ENCODE measurements at places on chromosomes 7 and 10.

DNA sequence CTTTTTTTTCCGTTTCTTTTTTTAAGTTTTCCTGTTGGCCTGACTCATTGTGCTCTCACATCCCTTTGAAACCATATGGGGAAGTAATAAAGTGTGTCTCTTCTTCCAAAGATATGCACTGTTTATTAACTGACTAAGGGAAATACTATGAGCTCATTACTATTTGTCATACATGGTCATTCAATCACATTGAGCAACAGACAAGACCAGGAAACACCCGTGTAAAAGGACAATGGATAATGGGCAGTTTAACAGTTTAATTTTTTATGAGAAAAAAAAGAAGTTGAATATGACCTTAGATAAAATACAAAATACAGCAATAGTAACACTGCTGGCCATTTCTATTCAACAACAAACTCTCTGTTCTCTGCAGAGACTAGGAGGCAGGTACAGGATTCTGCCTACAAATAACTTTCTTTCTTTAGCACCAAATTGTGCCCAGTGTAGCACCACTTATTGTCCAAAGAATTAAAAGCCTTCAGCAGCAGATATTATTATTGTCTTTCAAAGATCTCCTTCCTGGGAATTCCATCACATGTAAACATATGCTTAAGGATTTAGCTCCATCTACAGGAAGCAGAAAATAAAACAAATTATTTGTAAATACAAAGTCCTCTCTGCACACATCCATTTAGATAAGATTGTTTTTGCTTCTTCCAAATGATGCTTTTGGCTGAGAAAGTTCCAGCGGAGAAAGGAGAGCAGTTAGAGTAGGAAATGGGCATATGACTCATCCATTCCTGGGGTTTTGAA lies 55.0 kb upstream of the AKR1E2 start:
- no peak for DNase-seq

DNA sequence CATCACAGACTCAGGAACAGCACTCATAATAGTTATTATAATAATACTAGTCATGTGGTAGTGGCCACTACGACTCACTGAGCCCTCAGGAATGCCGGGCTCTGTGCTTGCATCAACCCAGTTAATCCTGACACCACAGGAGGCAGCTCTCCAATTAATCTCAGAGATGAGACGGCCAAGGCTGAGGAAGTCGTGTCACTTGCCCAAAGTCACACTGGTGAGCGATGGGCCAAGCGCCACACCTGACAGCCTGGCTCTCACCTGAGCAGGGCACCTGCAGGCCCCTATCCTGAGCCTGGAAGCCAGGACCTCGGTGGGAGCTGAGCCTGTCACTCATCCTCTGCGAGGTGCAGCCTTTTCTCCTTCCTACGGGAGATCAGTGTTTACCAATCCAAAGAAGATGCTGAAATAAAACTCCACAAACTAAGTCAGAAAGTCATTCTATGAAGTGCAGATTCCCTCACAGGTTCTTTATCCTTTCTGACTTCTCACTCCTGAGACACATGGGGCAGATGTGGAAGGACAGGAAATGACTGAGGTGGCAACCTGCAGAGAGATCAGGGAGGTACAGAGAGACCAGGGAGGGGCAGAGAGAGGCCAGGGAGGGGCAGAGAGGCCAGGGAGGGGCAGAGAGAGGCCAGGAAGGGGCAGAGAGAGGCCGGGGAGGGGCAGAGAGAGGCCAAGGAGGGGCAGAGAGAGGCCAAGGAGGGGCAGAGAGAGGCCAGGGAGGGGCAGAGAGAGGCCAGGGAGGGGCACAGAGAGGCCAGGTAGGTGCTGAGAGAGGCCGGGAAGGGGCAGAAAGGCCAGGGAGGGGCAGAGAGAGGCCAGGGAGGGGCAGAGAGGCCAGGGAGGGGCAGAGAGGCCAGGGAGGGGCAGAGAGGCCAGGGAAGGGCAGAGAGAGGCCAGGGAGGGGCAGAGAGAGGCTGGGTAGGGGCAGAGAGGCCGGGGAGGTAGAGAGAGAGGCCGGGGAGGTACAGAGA lies 38.5 kb downstream of the VIPR2 start:
- no peak for DNase-seq

DNA sequence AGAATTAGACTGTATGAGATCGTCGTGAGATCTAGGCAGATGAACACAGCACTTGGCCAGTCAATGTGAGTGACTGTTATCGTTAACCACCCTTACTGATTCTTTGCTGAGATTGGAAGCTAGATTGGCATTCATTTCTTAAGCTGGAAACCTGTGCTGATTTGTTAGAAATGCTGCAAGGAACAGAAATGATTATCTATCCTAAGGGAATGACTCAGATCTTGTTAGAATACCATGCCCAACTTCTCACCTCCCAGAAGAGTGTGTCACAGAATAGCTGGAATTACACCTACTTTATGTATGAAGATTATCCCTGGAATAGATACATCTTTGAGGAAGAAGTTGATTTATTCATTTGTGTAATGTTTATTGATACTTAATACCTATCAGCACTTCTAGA lies 275.2 kb downstream of the AUTS2 start:
- DNase-seq, result no peak

- no peak for DNase-seq
These were observed 33.9 kb downstream of the TMEM229A start for GRCh38 chr7:123998921-123999320.

DNA sequence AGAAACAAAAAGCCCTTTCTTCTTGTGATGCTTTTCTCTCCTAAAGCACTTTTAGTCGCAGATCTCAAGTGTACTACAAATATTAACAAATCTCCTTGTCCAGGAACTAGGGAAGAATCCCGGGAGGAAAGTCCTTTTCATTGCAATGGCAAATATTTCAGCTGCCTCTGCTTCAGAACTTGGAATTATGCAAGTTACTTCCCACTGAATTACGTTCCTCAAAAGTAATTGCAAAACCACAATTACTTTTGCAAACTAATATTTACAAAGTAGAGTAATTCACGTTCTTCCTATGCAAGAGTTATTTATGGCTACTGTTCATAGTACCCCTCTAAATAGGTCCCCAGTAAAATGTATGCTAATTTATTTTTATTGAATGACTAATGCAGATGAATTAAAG lies 14.5 kb downstream of the PRKCQ start:
- DNase-seq, result no peak

DNA sequence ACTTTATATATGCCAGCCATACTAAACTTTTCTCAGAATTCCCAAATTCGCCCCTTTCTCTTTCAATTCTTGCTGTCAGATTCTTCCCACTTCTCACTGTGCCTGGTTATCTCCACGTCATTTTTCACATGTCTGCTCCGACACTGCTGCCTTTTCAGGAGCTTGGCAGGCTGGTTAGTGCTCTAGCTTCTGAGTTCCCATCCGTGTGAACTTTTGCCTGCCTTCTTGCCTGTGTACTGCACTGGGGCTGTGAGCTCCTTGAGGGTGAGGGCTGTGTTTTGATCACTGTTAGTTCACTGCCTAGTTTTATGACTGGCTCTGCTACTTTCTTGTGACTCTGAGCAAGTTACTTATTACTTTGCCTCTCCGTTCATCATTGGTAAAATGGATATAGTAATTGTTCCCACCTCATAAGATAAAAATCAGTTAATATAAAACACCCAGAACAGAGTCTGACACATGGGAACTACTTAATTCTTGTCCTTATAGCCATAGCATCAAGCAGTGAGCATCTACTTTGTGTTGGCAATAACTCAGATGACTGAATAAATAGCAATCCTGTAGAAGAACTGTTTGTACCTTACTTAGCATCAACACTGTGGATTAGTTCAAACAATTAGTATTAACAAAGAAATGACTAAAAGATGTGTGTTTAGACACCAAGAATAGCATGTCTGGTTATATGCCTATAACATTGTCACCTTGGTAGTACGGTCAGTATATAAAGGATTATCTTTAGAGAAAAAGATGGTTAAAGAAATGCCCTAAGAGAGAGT lies 5.5 kb downstream of the GSTO1 start:
- no peak for DNase-seq

- DNase-seq, result no peak
These were observed 237.2 kb upstream of the MTPN start for GRCh38 chr7:136214356-136214755.

DNA sequence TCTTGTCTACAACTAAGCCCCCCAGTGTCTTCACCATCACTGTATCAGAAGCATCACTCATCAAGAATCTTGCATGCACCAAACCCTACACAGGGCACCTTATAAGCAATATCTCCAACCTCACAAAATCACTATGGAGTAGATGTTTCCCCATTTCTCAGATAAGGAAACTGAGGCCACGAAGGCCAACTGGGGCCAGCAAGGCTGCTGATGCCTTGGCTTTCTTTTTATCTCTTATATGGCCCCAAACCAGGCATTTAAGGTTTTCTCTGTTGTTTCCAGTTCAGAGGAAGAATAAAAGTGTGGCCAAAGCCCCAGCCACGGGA lies 47.3 kb upstream of the NPFFR1 start:
- no peak for DNase-seq

- no peak for DNase-seq
These were observed 3.5 kb upstream of the MYOZ1 start for GRCh38 chr10:73644767-73645166.

DNA sequence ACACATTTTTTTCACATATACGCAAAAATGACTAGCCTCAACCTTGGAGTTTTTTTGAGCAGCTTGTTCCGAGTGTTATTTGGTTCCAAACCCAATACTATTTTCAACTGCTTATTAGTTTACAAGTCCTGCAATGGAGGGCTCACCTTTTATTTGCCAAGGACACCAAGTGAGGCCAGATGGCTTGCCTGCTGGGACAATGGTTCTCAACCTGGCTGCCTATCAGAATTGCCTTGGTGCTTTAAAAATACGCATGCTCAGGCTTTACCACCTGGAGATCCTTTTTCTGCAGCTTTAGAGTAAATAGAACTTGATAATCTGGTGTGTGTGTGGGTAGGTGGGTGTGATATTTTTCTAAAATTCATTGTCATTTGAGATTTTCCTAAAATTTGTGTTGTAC lies 276.8 kb downstream of the MTERF1 start:
- DNase-seq, result no peak

GRCh38 chr10:102565793-102566192 lies 62.0 kb downstream of the SUFU start:
- DNase-seq, result no peak

DNA sequence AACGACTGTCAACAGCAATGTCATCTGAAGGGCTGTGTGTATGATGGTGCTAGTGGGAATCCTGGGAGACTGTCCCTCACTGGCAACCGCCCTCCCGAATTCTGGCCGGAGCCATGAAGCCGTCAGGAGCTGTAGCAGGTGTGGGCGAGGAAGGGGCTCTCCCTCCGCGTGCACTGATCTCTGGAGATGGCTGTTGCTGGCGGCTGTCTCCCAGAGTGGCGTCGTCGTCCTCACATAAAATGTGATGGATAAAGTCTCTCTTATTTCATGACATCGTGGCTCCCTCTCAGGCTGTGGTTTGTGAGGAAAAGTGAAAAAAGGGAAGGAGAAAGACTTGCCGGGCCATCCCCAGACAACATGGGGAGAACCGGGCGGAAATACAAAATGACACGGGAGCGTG lies 216.5 kb downstream of the DNAJB6 start:
- no peak for DNase-seq

DNA sequence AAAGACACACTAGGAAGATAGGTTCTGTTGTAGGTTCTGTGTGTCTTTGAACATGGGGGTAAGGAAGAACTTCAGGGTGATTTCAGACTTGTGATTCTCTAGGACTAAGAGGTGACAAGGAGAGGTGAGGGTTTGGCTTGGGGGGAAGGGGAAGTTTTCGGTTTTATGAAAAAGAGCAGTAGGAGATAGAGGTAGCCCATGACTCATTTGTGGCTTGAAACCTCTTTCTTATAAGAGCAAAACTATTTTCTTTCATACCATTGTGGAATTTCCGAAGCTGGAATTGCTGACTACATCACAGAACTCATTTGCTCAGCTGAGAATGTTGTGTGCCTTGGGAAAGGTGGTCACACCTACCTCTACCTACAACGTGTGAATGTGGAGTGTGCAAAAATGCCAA lies 39.6 kb upstream of the IKZF1 start:
- no peak for DNase-seq

GRCh38 chr7:140060243-140060630 lies 2.5 kb downstream of the PARP12 start:
- no peak for DNase-seq

DNA sequence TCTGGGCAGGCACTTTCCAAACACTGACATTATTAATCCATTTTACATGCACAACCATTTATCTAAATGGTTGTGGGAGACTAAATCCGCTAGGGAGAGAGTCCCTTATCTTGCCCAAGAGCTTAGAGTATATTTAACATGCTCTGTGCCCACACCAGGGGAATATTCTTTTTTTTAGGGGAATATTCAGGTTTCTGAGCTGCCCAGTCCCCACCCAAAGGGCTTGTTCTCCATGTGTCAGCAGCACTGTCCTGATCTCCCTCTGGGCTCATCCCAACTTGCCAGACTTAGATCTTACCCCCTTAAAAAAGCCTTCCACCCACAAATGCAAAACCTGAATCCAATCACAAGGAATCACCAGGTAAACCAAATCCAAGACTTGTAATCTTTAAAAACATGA lies 132.1 kb downstream of the ATXN7L1 start:
- no peak for DNase-seq

DNA sequence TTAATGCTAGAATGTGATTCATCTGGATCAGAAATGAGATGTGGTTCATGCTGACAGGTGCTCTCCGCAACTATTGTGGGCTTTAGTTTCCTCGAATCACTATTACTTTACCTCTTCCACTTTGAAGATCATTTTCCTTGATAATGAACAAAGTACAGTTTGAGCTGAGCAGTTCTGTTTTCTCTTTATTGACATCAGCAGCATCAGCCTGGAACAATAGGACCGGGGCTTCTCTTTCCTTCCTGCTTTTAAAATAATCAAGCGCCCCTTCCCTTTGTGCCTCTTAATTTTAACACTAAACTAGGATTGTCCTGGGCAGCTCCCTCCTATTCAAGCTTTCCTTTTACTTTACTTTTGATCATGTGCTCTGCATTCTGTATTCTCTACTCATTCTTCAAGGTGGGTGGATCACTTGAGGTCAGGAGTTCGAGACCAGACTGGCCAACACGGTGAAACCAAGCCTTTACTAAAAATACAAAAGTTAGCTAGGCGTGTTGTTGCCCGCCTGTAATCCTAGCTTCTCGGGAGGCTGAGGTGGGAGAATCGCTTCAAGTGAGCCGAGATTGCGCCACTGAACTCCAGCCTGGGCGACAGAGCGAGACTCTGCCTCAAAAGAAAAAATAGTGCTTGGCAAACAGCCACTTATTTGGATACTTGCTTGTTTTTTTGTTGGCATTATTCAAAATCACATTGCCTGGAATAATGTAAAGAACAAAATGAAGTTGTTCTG lies 67.0 kb upstream of the RHEB start:
- DNase-seq, result no peak

- no peak for DNase-seq
These were observed 136.2 kb upstream of the FZD8 start for GRCh38 chr10:35778306-35778705.

GRCh38 chr10:43264344-43264964 lies 2.4 kb downstream of the RASGEF1A start:
- DNase-seq, result no peak

DNA sequence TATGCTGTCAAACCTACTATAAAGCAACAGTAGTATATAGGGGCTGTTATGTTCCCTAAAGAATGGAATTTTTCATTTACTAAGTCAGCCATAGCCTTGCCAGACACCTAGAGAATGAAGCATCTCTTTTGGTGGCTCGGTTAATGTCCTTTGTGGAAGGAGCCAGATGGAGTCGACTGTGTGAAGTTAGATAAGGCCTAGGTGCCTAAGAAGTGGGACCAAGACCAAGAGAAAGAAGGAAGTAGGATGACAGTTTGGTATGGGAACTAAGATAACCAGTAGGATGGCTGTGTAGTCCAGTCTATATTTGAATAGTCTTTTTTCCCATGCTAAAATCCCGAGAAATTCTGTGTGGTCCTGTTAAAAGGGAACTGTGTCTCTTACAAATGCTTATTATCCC lies 62.2 kb downstream of the REEP3 start:
- DNase-seq, result no peak

All from stimulated activated CD4-positive, alpha-beta T cell treated with anti-CD3 and anti-CD28 coated beads, Interleukin-1b, Interleukin-23, amount 100 ng/mL, for 24 hours (primary cell).